AG08395 (cell line): ENCODE measurements at places on chromosomes 7 and 10.
A peak's percentile ranks its signal among the peaks of the same experiment; 100 is the strongest.

- DNase-seq = peak; percentile 88
Measured at GRCh38 chr10:118958984-118959925, 70.3 kb upstream of the NANOS1 start.

- DNase-seq = no peak
Measured at GRCh38 chr10:81007872-81008271, 470.2 kb downstream of the SH2D4B start.

DNA sequence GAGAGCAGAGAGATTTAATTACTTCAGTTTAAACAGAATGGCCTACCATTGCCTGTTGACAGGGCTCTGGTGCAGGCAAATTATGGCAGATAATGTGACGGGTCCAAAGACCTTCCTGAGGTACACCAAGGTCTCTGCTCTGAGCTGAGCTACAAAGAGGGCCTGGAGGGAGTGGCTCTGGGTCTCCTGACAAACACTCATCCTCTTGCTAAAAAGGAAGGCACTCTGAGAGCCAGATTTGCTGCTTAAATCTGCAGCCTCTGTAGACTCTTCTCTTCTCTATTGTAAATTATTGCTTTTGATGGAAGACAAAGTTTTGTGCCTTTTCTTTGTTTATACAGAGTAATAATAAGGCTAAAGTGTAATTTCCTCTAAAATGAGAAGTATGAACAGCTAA lies 529.5 kb upstream of the FZD8 start:
- peak; percentile 32 for DNase-seq

DNA sequence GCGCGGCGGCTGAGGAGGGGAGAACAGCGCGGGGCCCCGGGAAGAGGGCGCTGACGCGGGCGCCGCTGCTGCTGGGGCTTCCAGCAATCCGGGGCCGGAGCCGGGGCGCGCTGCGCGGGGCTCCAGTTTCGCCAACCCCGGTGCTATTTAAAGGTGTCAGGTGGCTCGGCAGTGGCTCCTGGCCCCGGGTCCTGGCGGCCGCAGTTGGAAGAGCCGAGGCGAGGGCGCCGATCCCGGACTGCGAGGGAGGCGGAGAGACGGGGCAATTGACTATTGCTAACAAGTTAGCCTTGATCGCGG lies 347 bp downstream of the LBX1 start:
- no peak for DNase-seq

- DNase-seq = peak; percentile 28
Measured at GRCh38 chr10:76086761-76087639, 655.6 kb downstream of the LRMDA start.

GRCh38 chr7:56291-56913 lies 136.0 kb upstream of the FAM20C start:
- no peak for DNase-seq

- no peak for DNase-seq
Measured at GRCh38 chr10:51083356-51083853, 9.1 kb downstream of the PRKG1 start.

DNA sequence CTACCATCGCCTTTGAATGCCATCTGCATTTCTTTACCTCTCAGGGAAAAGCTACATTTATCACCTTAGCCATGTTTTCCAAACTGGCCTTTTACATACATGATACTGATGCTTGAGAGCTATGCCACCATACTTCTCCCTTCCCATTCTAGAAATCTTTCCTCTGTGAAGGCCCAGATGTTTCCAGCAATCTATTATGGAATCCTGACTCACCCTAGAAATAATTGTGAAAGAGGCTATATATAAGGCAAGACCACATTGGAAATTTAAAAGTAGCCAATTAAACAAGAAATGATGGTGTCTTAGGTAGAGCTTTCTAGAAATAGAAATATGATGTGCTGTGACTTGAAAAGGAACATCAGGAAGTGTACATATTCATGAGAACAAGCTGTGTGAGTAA lies 389.7 kb downstream of the INHBA start:
- DNase-seq = no peak

GRCh38 chr10:95440756-95441546 lies 120.2 kb downstream of the SORBS1 start:
- no peak for DNase-seq
